D721Med (cell line): ENCODE measurements at places on chromosomes 6 and 20.

GRCh38 chr6:47069156-47069555 lies 27.0 kb upstream of the ADGRF1 start:
- no peak for DNase-seq

- no peak for DNase-seq
These were observed 49.8 kb upstream of the ENPP5 start for GRCh38 chr6:46220352-46221221.

DNA sequence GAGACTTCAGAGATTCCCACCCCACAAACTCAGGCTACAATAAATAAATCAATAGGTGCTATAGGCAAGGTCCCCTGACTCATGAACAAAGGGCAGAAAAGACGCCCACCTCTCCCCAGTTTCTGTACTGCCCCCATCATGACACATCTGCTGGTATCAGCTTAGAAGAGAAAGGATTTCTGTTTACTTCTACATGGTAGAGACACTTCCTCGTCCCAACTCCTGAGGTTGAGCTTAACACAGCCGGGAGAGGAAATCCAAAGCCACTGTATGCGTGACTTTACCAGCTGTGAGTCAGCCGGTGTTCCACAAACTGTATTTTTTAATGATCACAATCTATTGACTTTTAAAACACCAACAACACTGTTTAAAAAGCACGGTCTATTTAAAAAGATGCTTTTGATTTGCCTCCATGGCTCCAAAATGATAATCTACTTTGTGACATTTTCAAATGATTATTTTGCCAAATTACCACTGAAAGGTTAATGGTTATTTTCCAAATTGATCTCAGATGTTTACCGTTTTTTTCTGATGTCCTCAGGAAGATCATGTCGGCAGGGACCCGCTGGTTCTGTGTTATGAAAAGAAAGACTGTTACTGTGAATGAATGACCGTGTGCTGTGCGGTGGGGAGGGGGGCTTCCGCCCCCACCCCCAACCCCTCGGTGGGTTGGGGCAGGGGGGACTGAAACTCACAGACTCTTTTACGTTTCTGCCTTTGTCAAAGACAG lies 72.5 kb downstream of the ATP9A start:
- no peak for DNase-seq

GRCh38 chr6:169660751-169661390 lies 41.0 kb downstream of the WDR27 start:
- DNase-seq, result no peak

- no peak for DNase-seq
These were observed 95.7 kb downstream of the PAX1 start for GRCh38 chr20:21801193-21801592.

DNA sequence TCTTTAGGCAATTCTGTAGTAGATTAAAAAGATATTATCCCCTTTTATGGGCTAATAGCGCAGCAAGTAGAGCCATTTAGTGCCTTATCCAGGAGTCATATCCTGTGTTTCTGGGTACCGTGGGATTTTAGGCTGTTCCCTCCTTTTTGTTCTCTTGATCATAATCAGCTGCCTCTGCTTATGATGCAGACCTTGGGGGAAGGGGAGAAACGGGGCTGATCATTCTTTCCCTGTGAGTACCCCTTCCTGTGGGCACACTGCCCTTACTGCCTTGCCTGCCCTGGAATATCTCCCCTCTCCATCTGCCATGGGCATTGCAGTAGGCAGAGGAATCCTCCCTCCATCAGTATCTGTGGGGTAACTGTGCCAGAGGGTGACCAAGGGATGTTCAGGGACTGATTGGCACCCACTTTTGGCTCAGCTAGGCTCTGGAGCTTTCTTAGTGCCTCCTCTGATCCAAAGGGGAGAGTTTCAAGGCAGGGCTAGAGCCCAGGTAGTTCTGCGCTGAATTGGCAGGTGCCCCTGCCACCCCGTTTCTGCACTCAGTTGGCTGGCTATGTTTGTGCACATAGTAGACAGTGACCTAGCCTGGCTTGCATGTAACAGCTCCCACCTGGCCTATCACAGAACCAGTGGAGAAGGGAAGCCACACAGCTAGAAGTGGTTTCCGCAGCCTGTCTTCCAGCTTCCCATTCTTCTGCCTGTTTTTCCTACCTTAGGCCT lies 103.3 kb downstream of the FIG4 start:
- no peak for DNase-seq
